ENCODE measurements at places on chromosomes 5 and 9. TPM values are rescaled to one million over a fixed set of nuclear protein-coding genes. Genes with fewer than 3 reads are reported as not detected.
A peak's percentile ranks its signal among the peaks of the same experiment; 100 is the strongest.

DNA sequence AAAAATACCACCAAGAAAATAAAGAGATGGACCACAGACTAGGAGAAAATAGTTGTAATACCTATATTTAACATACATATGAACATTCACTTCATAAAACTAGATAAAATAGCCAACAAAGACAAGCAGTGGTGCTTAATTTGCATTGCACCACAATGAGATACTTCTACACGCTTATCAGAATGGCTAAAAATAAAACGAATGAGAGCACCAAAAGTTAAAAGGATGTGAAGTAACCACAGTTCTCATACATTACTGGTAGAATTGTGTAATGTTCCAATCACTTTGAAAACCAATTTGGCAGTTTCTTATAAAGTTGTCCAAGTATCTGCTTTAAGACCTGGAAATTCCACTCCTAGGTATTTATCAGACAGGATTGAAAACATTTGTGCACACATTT, 198.9 kb upstream of the SGCD start:
- DNase-seq, result no peak

DNA sequence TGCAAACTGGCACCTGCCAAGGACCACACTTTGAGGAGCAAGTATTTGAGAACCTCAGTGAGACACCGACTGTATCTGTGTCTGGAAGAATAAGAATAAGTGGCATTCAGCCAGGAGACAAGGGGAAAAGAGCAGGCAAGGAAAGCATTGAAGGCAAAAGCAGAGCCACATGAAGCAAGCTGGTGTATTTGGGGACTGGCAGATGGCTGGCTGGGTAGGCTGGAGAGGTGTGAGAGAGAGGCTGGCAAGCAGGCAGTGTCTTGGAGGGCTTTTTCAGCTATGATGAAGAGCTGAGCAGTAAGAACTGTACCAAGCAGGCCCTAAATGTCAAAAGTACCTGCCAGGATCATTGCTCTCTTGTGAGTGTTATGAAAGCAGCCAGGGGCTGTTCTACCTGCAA, 14.1 kb upstream of the C5orf58 start:
- DNase-seq, result no peak

DNA sequence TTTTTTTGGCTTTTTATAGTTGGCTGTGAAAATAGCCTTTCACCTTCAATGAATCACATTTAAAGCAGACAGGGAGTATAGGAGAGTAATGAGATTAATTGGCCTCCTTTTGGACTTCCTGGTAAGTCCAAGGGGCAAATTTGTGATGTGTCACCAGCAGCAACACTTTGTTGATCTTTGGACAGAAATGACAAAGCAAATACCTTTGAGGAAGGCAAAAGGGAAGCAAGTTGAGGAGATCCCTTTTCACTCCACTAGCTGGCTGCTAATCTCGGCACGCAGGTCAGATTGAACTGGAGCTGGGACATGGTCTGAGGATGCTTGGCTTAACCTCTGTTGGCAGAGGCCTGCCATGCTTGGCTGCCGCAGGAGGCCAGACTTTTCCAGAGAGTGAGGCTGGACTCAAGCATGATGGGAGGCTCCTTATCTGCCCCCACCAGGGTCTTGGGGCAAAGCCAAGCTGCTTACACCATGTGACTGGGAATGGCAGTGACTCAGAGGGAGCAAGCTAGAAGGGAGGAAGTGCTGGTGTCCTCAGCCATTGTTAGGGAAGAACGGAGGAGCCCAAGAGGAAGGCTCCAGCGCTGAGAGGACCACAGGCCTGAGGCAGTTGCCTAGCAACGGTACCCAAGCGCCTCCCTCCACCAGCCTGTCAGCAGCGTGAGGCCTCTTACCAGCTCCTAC, 174.5 kb upstream of the MAP1B start:
- peak; percentile 91 for DNase-seq

PFN3 gene
- total RNA-seq, result not detected

SLC9A3 gene
- total RNA-seq, result 2.9 TPM

DNA sequence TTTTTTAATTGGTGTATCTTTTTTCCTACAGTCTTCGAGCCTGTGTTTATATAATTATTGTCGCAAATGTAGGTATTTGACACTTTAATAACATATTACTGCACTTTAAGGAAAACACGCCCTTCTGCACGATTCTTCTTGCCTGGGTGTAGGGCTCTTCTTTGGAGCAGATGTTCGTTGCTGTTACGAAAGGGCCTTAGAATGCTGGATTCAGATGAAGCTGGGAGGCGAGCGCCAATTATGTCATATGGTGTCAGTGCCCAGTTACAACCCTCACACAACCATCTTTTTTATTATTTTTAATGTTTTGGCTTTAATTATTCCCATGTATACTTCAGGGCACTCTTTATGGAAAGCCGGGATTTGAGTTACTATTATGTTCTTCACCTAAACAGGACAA, 553.0 kb downstream of the EBF1 start:
- DNase-seq, result no peak

DNA sequence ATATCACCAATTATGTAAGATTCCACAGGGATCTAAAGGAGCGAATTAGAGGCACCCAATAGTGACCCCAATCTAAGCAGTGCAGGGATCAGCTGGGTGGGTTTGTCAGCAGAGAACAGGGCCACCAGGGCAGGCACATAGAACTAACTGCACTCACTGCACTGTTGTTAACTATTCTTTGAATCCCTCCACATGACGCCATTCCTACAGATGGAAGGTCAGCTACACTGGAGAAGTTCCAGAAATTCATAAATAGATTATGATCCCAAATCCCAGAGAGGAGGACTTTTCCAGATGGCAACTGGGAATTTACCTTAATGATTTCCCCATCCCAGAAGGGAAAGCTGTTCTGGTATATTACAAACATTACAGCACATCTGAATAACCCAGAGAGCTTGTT, 84.2 kb downstream of the THBS4 start:
- no peak for DNase-seq

GRCh38 chr9:91391412-91391811, 29.7 kb upstream of the AUH start:
- no peak for DNase-seq

GRCh38 chr9:77440057-77440456, 208.1 kb downstream of the GNA14 start:
- peak; percentile 78 for DNase-seq

DNA sequence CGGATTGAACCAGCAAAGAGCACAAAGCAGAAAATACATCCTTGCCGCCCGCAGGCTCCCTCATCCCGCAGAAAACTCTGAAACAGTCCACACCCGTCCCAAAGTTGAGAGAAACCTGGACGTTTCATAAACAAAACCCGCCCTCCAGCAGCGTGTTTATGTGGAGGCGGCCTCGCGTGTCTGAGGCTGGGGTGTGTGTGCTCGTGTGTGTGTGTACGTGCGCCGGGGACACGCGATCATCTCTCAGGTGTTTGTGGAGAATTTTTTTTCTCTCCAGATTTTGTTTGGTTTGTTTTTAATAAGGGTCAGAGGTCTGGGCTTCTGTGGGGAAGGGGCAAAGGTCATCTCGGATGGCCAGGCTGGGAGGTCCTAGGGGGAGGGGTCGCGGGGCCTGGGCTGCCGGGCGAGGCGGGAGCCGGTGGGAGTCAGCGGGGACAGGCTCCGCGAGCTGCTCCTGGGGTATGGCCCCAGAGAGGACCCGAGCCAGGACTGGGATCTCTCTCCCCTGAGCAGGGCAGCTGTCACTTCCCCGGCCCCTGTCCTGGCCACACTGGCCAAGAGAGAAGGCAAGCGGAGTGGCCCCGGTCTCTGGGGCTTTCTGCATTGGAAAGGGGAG, 206.4 kb downstream of the C9orf50 start:
- DNase-seq, result peak; percentile 31

TTC23L gene
- not detected for total RNA-seq

DNA sequence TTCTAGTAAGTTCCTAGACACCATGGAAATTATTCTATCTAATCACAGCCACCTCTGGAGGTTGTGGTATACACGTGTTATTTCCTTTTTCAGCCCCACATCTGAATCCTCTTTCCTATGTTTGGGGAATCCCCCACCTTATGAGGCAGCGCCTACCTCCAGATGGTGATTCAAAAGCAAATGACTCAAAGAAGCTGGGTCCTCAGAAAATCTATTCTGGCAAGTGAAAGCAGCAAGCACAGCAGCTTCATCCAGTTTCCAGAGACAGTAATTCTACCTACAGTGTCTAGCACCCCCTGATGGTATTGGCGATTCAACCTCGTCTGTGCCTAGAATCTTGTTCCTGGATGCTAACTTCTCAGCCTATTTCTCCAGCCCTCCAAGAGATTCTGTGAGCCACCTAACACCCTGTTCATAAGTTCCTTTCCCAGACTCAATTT, 43.0 kb downstream of the STRBP start:
- DNase-seq, result peak; percentile 59

VLDLR gene
- total RNA-seq, result 0.13 TPM

- no peak for DNase-seq
These were observed 28.7 kb downstream of the TLE4 start for GRCh38 chr9:79600466-79600865.

SREK1 gene
- 16.9 TPM for total RNA-seq

GRCh38 chr5:55441954-55442353, 92.8 kb downstream of the PLPP1 start:
- no peak for DNase-seq

- no peak for DNase-seq
These were observed 295.1 kb downstream of the ISL1 start for GRCh38 chr5:51678330-51678729.

- no peak for DNase-seq
These were observed 8.5 kb upstream of the SPEF2 start for GRCh38 chr5:35608881-35609779.

C9 gene
- not detected for total RNA-seq

GRCh38 chr9:130183133-130183762, 11.0 kb downstream of the NCS1 start:
- DNase-seq, result peak; percentile 83

- DNase-seq, result no peak
These were observed 2.8 kb upstream of the IL4 start for GRCh38 chr5:132671000-132671399.

DNA sequence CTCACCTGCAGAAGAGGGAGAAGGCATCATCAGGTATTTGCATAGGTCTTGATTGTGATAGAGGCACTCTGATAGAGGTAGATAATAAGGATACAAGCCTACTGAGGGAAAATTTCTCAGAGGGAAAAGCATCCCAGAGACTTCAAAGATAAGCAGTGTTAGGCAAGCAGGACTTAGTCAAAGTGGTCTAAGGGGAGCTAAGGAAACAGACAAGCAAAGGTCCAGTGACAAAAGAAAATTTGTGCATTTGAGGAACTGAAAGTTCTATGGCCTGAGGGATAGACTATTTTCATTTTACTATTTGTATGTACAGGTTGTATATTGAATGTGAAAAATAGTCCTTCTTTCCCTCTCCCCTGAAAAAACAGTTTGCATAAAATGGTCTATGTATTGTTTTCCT, 27.4 kb downstream of the OXCT1 start:
- no peak for DNase-seq

PLAC8L1 gene
- not detected for total RNA-seq

DNA sequence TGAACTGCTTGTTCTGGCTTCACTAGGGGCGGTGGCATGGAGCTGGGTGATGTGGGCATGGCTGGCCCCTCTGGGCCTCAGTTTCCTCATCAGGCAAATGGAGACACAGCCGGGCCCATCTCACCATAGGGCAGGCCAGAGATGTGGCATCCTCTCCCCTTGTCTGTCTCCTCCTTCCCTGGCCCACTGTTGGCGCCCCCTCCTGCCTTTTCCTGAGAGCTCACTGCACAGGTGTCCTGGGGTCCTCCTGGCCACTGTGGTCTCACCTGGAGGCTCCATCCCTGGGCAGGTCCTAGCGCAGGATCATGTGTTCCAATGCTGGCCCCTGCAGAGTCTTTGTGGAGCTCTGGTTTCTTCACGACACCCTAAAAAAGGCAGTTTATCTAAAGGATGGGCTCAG, 53.5 kb downstream of the NEK6 start:
- no peak for DNase-seq

ADGRD2 gene
- not detected for total RNA-seq

GRCh38 chr9:4228606-4229005, 71.3 kb downstream of the GLIS3 start:
- DNase-seq, result no peak

- DNase-seq, result no peak
These were observed 6.8 kb downstream of the SNX30 start for GRCh38 chr9:112757282-112757883.

DNA sequence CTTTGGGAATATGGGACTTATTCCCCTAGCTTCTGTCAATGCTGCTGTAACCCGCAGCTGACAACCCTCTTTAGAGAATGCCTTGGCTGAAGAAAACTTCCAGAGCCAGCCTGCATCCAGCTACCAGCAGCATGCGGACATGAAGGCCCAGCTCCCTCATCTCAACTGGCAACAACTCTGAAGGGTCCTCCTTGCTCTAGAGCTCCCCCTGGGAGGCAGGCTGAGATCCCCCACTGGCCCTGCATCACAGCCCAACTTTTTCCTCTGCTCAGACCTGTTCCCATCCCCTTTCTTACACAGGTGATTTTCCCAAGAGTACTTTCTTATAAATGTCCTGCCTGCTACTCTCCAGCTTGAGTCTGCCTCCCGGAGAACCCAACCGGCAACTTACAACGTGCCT, 18.7 kb upstream of the WNT8A start:
- DNase-seq, result no peak

DNA sequence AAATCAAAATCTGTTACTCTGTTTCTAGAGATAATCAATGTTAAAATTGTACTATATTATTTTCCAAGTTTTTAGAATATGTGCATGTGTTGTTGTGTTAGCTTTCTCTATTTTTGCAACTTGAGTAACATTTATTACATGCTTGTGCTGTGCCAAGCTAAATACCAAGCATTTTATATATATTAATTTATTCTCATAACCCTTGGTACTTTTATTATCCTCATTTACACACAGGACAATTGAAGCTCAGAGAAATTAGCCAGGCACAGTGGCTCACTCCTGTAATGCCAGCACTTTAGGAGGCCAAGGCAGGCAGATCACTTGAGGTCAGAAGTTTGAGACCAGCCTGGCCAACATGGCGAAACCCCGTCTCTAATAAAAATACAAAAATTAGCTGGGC, 254.0 kb upstream of the DMRT1 start:
- DNase-seq, result no peak

GRCh38 chr5:116509483-116510244, 65.0 kb downstream of the SEMA6A start:
- DNase-seq, result no peak

UGT3A1 gene
- total RNA-seq, result not detected

STK32A gene
- not detected for total RNA-seq
